Activated effector memory CD4-positive, alpha-beta T cell treated with Interleukin-2 at 50 U/mL for 16 hours (primary cell): ENCODE measurements at places on chromosomes 3 and 15.

- DNase-seq = no peak
Measured at GRCh38 chr3:186320862-186321568, 41.0 kb downstream of the DGKG start.

DNA sequence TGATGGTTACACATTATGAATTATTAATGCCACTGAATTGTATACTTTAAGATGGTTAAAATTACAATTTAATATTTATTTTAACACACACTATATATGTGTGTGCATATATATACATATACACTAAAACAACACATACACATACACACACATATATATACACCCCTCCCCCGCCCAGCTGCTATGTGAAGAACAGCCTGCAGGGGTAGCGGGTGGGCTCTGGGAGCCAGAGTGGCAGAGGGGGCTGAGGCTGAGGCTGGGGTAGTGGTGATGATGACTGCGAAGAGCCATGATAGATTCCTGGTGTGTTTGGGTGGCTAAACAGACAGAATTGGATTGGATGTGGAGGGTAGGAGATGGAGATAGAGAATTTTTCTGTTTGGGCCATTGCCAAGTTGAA lies 39.4 kb upstream of the APEH start:
- no peak for DNase-seq

DNA sequence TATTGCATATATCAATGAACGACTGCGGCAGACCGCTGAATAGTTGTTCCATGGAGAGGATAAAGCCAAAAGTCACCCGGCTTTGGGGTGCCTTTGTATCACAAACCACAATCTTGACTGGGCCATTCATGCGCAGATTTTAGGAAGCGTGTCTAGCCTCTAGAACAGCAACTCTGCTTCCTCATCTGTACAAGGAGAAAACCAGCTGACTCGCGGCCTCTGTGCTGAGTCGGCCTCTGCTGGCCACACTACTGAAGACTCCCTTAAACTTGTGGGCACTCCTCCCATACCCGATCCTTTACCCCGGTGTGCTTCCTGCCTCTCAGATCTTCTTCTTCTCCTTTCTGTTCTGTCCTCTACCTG lies 872 bp downstream of the DLEC1 start:
- DNase-seq = peak; percentile 59

DNA sequence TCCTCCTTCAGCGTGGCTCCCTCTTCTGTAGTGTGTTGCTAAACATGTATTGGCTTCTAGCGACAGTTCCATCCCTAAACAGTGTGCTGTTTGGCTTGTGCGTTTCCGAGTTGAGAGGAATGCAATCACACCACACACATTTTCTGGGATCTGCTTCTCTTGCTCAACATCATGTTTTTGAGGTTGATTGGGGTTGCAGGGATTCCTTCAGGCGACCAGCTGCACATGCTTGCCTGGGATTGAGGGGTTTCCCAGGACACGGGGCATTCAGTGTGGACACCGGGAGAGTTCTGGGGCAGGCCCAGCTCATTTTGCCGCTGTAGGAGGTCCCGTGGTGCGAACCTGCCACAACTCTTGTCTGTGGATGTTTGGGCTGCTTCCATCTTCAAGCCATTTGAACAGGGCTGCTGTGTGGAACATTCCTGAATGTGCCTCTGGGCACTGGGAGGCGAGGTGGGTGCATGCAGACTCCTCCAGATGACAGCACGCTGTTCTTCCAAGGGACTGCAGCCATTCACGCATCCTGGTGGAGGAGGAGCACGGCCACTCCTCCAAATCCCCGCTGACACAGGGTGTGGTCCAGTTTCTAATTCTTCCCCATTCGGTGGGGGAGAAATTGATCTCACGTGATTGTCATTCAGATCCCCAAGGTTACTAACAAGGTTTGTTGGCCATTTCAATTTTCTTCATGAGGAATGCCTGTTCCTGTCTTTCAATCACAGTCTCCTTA lies 82.8 kb downstream of the PLXNA1 start:
- DNase-seq = no peak

DNA sequence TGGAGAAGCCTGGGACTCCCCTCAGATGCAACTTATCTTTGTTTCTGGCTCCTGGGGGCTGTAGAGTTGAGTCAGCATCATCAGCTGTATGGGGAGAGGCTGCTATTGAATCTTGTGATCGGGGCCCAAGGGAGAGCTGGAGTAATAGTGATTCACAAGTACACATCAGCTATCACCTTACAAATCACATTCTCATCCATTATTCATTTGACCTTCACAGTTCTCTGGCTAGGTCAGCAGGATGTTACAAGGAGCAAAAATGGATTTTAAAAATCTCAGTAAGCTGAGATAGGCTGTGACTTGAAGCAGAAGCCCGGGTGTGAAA lies 175.0 kb downstream of the OPA1 start:
- no peak for DNase-seq

GRCh38 chr3:14212032-14212431 lies 33.4 kb downstream of the LSM3 start:
- DNase-seq = no peak

- no peak for DNase-seq
Measured at GRCh38 chr15:28922707-28923012, 36.9 kb downstream of the APBA2 start.

DNA sequence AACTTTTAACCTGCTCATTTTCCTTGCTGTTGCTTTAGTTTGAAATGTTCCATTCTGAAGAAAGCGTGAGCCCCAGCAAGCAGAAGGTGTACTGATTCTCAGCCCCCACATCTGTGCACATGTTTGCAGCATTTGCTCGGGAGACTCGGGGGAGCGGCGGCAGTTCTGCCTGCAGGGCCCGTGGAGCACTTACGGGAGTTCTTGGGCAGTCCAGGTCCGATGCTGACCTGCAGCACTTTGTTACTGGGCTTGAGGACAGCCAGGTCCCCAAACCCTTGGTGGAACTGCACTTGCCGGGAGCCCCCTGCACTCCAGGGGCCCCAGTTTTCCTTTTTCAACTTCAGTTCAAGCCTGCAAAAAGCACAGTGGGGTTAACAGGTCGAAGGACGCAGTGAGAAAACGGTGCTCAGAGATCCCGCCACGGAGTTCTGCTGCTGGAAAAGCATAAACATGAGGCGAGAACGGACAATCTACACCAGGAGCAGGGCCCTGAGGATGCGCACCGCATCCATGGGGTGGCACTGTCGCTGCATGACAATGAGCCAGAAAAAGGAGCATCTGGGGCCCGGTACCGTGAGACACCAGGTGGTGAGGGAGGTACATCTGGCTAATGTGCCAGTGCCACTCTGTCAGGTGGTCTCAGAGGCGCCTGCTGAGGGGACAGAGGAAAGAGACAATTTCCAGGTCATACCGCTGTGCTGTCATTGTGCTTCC lies 45.6 kb upstream of the LDHAL6B start:
- no peak for DNase-seq

DNA sequence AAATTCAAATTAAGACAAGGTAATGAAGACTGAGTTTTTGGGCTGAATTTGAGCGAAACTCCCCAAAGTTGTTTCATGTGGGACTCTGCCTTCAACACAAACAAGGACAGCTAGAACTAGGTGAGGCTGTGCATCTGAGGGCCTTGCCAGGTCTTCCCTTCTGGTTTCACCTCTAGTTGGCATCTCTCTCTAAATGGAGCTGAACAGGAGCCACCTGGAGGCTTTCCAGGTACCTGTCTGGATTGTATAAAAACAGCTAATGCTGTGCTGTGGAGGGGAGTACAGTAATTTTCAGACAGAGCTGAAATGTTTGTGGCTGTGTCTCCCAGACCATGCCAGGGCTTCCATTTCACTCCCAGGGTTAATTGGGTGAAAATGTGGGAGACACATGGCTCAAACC lies 27.1 kb downstream of the TRIM71 start:
- DNase-seq = no peak

GRCh38 chr3:155079468-155079745 lies 712 bp upstream of the MME start:
- no peak for DNase-seq

DNA sequence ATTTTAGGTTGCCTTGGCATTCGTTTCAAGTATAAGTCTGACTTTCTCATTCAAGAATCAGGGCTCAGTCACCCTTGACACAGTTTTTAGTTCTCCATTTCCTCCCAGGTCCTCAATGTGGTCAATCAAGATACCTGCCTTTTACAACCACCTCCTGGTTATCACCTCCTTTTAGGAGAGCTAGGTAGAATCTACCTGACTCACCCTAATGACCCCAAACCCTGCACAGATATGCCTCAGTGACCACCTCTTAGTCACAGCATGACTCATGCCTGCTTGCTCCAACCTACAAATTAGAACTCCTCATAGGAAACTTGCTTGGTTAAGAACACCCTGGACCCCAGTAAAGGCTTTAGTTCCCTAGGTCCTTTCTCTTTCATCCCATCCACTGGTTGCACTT lies 22.5 kb downstream of the DMXL2 start:
- DNase-seq = no peak

GRCh38 chr15:100807028-100807427 lies 72.6 kb upstream of the ALDH1A3 start:
- DNase-seq = no peak

DNA sequence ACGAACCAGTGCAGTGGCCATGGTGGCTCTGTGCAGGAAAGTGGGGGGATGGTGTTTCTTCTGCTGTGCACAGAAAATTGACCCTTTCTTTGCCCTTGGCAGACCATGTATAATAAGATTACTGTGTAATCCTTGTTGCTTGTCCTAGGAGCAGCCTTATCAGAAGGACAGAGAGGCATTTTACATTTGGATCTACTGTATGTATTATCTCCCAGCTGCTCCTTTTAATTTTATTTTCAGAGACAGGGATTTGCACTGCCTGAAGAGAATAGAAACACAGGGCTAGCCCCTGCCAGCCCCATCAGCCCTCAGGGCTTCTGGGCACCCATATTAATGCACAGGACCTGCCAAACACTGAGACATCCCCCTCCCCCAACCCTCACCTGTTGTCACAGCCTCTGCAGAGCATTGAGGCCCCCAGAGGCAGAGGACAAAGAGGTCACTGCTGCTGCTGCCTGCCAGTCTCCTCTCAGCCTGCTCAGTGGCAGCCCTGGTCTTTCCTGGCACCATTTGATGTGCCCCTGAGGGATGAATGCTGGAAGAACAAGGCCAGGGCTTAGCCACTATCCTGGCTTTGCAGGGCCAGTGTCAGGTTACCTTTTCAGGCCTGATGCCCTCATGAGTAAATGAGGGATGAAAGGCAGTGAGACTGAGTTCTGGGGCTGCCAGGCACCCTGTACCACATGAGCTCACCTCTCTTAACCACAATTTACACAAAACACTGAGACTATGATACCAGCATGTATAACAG lies 533.4 kb downstream of the NTRK3 start:
- DNase-seq = no peak

DNA sequence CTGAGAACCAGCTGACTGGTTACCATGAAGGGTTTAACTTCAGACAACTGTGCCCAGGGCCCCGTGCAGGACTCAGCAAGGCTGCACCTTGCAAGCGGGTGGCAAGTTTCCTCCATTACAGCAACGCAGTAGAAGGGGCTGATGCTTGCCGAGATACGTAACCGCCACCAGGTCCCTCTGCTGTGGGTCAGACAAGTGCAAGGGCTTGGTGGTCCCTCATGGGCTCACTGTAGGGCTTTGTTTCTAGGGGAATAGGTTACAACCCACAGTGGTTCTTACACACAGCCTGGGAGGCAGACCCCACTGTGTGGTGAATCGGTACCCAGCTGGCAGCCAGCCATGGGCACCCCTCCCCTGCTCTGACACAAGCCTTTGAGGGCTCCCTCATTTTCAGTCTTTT lies 15.5 kb upstream of the SNRPA1 start:
- no peak for DNase-seq

DNA sequence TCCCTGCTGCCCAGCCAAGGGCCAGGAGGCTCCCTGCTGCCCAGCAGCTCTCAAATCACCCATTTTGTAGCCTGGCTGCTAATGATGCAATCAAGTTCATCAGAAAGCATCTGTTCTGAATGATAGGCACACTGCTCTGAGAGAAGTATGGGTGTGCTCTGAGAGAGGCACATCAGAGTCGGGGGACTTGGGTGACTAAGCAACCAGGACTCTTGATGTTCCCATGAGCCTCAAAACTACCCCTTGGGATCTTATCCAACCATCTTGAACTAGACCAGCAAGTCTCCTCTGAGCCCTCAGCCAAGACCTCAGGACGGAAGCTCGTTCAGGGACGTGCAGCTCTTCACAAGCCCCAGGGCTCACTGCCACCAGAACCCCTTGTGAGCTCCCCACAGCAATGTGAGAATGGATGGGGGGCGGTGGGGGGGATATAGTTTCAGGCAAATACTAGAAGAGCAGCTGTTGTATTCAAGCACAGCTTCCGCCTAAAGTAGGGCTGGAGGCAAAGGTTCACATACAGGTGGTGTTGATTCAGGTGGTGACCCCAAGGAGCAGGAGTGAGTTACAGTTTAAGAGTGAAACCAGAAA lies 52.2 kb upstream of the HES1 start:
- no peak for DNase-seq

DNA sequence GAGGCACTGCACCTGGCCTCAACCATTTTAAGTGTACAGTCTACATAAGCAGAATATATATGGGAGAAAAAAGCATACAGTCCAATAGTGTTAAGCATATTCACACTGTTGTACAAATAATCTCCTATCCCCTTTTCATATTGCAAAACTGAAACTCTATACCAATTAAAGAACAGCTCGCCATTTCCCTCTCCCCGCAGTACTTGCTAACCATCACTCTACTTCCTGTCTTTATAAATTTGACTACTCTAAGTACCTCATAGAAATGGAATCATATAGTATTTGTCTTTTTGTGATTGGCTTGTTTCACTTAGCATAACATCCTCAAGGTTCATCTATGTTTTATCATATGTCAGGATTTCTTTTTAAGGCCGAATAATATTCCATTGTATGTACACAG lies 21.6 kb upstream of the TASOR start:
- DNase-seq = no peak

- DNase-seq = no peak
Measured at GRCh38 chr3:130669740-130670139, 76.9 kb downstream of the PIK3R4 start.

DNA sequence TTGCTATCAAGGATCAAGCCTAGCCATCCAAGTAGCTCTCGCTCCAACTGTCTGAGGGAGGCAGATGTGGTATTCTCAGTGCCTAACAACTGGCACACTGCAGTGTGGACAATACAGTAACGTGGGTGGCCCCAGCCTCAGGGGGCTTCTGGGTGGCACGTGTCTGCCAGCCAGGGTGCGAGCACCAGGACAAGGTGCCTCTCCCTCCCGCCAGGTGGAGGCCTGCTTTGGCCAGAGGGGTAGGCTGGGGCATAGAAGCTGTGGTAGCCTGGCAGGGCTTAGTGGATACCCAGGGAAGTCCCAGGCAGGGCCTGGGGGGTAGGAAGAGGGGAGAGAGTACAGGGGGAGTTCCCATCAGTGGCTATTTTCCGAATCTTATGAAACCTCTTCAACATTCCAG lies 234.0 kb downstream of the PLCL2 start:
- no peak for DNase-seq

- peak; percentile 56 for DNase-seq
Measured at GRCh38 chr3:33074217-33075067, 22.5 kb downstream of the GLB1 start.

GRCh38 chr15:35944945-35945585 lies 399.1 kb upstream of the DPH6 start:
- DNase-seq = no peak

DNA sequence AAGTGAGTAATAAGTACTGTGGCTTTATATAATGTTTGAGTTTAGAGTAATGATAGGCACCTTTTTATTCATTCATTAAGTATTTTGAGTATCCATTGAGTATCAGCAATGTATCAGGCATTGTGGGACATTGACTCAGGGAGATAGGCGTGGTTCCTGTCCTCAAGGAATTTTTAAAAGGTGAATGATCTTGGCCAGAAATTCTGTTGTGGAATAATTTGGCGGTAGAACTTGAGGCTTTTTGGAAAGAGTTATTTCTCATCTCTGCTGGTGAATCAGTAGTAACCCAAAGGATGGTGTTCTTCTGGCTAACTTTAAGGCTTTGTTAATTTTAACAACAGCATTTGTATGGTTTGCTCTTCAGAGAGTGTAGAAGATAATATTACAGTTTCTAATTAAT lies 2.0 kb downstream of the RAB7A start:
- no peak for DNase-seq
